ENCODE measurements at places on chromosomes 16 and 17.
A peak's percentile ranks its signal among the peaks of the same experiment; 100 is the strongest.

DNA sequence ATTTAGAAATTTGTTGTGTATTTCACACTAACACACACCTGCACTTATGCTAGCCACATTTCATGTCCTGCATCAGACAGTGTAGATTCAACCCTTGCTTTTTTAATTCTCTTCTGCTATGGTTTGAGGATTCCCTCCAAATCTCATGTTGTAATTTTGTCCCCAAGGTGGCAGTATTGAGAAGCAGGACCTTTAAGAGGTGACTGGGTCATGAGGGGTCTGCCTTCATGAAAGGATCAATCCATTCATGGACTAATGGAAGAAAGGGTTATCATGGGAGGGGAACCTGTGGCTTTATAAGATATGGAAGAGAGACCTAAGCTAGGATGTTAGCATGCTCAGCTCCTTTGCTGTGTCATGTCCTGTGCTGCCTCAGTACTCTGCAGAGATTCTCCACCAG, 1032.2 kb downstream of the CDH11 start:
- DNase-seq = no peak

DNA sequence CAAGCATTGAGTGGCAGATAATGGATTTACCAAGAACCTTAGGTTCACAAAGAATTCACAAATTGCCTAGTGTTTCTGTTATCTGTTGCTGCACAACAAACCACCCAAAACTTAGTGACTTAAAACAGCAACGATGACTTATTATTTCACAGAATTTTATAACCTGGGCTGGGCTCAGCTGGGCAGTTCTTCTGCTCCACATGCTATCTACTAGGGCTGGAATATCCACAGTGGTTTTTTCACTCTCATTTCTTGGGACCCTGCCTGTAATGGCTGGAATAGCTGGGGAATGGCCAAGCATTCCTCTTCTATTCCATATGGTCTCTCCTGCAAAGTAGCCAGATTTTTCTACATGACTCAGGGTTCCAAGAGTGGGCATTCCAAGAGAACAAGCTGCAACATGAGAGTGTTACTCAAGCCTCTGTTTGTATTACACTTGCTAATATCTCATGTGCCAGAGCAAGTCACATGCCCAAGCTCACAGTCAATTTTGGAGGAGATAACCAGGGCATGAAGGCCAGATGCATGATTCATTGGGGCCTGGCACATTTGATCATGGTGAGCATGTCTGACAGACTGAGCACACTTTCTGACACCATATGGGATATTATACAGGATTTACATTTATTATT, 4.9 kb upstream of the PSMD7 start:
- DNase-seq = no peak

DNA sequence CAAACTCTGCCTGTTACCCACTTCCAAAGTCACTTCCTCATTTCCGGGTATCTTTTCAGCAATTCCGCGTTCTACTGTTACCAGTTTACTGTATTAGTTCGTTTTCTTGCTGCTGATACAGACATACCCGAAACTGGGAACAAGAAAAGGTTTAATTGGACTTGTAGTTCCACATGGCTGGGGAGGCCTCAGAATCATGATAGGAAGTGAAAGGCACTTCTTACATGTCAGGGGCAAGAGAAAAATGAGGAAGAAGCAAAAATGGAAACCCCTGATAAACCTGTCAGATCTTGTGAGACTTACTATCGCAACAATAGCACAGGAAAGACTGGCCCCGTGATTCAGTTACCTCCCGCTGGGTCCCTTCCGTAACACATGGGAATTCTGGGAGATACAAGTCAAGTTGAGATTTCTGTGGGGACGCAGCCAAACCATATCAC, 30.9 kb downstream of the PAFAH1B1 start:
- no peak for DNase-seq

- DNase-seq = no peak
These were observed 49.2 kb downstream of the RBFOX3 start for GRCh38 chr17:79561486-79562133.

- no peak for DNase-seq
These were observed 354.7 kb upstream of the RBFOX1 start for GRCh38 chr16:6977916-6978315.

DNA sequence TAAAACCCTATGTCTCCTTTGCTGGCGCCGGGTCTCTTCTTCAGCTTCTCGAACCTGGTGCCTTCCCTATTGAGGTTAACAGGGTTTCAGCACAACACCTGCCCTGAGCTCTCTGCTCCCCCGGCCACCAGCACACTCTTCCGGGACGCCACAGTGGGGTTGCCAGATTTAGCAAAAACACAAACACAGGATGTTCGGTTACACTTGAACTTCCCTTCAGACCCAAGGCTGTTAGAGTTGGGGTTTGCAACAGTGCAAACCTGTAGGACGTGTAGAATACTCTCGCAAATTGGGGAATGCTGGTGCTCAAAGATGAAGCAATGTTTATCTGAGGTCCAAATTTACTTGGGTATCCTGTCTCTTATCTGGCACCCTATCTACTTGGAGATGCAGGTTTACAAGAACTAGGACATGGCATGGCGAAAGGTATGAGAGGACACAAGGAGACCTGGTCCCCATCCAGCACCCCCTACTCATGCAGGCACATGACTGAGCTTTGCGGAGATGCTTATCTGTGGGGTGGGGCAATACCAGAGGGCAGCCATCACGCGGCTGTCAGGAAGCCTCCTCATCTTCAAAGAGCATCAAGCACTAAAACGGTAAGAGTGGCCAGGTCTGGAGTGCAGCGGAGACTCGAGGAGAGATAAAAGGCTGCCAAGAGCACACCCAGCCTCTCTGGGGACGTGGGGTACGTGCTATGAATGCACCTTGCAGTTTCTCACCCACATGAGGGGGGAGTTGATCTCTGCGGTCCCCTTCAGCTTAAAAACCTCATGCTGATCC, 52.8 kb downstream of the SDK2 start:
- peak; percentile 15 for DNase-seq

- DNase-seq = no peak
These were observed 16.2 kb upstream of the ALOX15 start for GRCh38 chr17:4657678-4658077.

DNA sequence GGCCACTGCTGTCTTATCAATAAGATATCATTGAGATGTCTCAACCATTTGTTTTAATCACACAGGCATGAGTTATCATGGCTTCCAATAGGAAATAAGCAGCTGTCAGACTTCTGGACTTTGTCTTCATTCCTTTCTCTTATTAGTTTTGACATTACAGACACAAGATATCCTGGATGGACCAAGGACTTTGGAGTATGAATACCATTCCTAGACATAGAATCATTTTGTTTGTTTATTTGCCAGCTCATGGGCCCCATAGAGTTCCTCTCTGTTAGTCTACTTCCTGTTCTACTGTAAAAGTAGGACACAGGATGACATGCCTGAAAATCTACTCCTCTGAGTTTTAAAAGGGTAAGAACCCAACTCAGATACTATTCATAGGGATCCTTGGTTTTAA, 77.7 kb upstream of the KCNJ16 start:
- no peak for DNase-seq

GRCh38 chr17:63927464-63928171, 4.5 kb downstream of the CD79B start:
- DNase-seq = no peak

DNA sequence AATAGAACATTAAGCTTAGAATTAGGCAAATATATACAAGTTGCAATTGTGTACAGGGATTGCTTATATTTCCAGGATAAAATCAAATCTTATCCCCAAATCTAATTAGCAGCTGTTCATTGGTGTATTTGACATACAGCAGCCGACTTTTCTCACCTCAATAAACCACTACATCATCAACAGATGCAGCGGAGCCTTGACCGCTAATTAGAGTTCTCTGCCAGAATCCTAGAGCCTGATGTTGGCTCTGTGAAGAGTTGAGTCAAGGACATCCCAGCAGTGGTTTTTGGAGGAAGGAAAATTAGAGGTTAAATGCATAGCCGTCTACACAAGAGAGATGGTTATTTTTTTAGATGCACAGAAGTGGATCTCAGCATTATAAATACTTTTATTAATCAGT, 221.9 kb upstream of the CACNG5 start:
- DNase-seq = no peak

DNA sequence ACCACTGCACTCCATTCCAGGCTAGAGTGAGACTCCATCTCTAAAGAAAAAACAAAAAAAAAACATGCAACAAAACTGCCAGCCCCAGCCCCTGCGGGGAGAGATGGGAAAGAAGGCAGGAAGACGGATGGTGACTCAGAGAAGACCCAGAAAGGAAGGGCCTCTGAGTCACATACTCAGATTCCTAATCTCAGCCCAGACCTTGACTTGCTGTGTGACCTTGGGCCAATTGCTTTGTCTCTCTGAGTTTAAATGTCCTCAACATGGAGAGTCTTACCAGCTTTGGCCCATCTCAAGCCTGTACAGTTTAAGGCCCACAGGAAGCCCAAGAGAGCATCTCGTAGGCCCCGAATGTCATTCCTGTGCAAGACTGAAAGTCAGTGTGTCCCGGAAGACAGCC, 86.5 kb upstream of the LHX1 start:
- no peak for DNase-seq

DNA sequence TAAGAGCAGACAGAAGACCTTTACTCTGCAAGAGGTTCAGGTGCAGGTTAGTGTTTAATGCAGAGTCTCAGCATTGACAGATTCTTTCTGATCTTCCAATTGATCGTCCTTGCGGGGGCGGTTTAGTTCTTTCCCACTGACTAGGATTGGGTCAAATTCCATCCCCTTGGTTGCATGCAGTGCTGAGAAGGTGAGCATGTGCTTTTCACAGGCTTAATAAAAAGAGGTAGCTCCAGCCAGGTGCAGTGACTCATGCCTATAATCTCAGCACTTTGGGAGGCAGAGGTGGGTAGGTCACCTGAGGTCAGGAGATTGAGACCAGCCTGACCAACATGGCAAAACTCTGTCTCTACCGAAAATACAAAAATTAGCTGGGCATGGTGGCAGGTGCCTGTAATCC, 7.5 kb upstream of the ITGAD start:
- DNase-seq = no peak

- DNase-seq = no peak
These were observed 15.4 kb downstream of the NECAB2 start for GRCh38 chr16:83983491-83983890.

GRCh38 chr16:66480265-66481080, 53.4 kb downstream of the BEAN1 start:
- no peak for DNase-seq

GRCh38 chr17:48523010-48523409, 7.8 kb downstream of the HOXB1 start:
- no peak for DNase-seq

- DNase-seq = no peak
These were observed 6.3 kb downstream of the SOX8 start for GRCh38 chr16:987906-988305.

- DNase-seq = no peak
These were observed 3.2 kb upstream of the SLC47A2 start for GRCh38 chr17:19719355-19720209.

DNA sequence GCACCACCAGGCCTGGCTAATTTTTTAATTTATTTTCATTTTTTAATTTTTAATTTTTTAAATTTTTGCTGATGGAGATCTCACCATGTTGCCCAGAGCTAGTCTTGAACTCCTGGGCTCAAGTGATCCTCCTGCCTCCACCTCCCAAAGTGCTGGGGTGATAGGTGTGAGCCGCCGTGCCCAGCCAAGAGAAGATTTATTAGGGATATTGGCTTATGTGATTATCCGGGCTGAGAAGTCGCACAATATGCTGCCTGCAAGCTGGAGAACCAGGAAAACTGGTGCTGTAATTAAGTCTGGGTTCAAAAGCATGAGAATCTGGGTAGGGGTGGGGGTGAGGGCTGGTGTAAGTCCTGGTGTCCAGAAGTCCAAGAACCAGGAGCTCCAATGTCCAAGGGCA, 2.5 kb upstream of the C16orf90 start:
- no peak for DNase-seq

DNA sequence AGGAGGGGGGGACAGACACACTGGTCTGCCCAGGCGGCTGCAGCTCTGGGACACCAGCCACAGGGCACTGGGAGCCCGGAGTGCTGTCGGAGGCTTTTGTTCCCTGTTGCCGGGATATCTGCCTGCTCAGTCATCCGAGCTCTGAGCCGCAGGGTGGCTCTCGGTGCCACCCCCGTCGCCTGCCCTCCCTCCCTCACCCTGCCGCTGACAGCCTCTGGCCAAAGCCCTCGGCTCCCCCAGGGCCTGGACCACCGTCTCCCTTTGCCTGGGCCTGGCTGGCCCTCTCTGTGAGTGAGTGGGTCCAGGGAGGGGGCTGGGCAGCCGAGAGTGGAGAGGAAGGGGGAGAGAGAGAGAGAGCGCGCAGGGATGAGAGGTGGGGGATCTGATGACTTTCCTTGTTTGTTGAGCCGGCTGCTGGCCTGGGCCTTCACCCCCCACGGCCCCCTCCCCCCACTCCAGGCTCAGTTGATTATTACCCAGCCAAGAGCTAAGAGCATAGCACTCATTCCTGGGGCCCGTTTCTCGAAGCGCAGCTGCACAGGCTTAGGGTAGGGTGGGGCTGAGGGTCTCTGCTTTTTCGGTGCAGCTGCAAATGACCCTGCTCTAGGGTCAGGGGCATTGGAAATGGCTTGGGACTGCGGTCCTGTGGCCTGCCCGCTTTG, 2.7 kb downstream of the FOXJ1 start:
- DNase-seq = no peak

GRCh38 chr17:79986411-79987186, 49.1 kb downstream of the TBC1D16 start:
- no peak for DNase-seq

- no peak for DNase-seq
These were observed 28.1 kb upstream of the ADAMTS18 start for GRCh38 chr16:77462894-77463293.

- no peak for DNase-seq
These were observed 16.2 kb downstream of the SMTNL2 start for GRCh38 chr17:4600563-4600962.

- DNase-seq = no peak
These were observed 89.5 kb downstream of the MRC2 start for GRCh38 chr17:62716834-62717588.

GRCh38 chr17:82388922-82389283, 17.3 kb downstream of the UTS2R start:
- DNase-seq = no peak

- DNase-seq = no peak
These were observed 14.0 kb upstream of the CCL2 start for GRCh38 chr17:34241062-34241461.

GRCh38 chr16:1713933-1714332, 7.9 kb downstream of the MAPK8IP3 start:
- DNase-seq = no peak

GRCh38 chr16:50121278-50121677, 31.8 kb upstream of the TENT4B start:
- no peak for DNase-seq

- DNase-seq = no peak
These were observed 97.8 kb upstream of the GSE1 start for GRCh38 chr16:85515319-85515745.

- no peak for DNase-seq
These were observed 239.4 kb upstream of the TBX2 start for GRCh38 chr17:61160204-61160603.

GRCh38 chr16:68664297-68664696, 19.2 kb downstream of the CDH3 start:
- no peak for DNase-seq

Measured in activated T-helper 1 cell treated with anti-CD3 and anti-CD28 coated beads, Interleukin-2, amount 50 U/mL, for 16 hours (primary cell).